Adipose tissue (tissue), 3 donors: ENCODE measurements at places on chromosomes 4 and X. TPM values are rescaled to one million over a fixed set of nuclear protein-coding genes. Genes with fewer than 3 reads are reported as not detected.

AASDH gene
- polyA plus RNA-seq: 4.2 TPM

ZFP92 gene
- polyA plus RNA-seq: 1.2 TPM

STK32B gene
- polyA plus RNA-seq: 1.3 TPM

BMPR1B gene
- polyA plus RNA-seq: 0.34 TPM

TLL1 gene
- polyA plus RNA-seq: 1.9 TPM

CXCL10 gene
- 0.34 TPM for polyA plus RNA-seq

ARX gene
- 0.48 TPM for polyA plus RNA-seq

SFRP2 gene
- 83.0 TPM for polyA plus RNA-seq

SSX1 gene
- not detected for polyA plus RNA-seq

NUDT10 gene
- polyA plus RNA-seq: 0.12 TPM

CCDC158 gene
- 0.11 TPM for polyA plus RNA-seq

GSX2 gene
- not detected for polyA plus RNA-seq

ZNF185 gene
- polyA plus RNA-seq: 3.6 TPM

NRK gene
- 0.18 TPM for polyA plus RNA-seq

HELT gene
- not detected for polyA plus RNA-seq

IL2RG gene
- polyA plus RNA-seq: 15.4 TPM

XAGE1A gene
- polyA plus RNA-seq: not detected

PAGE1 gene
- polyA plus RNA-seq: not detected

ITGB1BP2 gene
- polyA plus RNA-seq: 0.32 TPM

TKTL2 gene
- 0.03 TPM for polyA plus RNA-seq

USP51 gene
- polyA plus RNA-seq: 0.56 TPM
